ENCODE measurements at places on chromosomes 1 and 21.

DNA sequence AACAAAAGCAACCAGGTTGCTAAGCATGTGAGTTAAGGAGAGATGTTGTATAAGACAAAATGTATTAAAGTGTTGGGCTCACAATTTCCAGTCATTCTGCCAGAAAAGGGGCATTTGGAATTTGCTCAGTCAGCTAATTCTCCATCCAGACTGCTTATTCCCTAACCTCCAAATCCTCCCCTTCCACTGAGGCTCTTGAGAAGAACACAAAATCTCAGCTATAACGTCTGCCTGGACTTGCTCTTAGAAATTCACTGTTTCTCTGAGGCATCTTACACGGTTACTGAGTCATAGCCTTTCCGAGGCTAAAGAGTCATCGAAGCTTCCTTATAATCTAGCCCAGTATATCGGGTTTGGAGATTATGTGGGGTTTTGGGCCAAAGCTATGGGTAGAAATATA is 548.2 kb upstream of the ADGRL4 start:
- no peak for DNase-seq

DNA sequence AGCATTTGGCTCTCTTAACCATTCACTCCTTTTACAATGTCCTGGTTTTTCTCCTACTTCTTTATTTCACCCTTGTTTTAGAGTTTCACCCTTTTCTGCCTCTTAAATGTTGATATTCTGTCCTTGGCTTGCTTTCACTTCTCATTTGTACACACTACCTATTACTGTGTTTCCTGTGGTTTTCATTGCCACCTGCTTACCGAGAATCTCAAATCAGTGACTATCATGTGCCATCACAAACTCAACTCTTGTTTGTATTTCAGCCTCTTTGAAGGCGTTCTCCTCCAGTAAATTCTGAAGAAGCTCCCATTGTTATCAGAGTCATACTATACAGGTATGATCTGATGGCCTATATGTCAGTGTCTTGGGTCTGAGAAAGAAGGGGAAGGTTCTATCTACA is 65.7 kb downstream of the NPHS2 start:
- DNase-seq = no peak

DNA sequence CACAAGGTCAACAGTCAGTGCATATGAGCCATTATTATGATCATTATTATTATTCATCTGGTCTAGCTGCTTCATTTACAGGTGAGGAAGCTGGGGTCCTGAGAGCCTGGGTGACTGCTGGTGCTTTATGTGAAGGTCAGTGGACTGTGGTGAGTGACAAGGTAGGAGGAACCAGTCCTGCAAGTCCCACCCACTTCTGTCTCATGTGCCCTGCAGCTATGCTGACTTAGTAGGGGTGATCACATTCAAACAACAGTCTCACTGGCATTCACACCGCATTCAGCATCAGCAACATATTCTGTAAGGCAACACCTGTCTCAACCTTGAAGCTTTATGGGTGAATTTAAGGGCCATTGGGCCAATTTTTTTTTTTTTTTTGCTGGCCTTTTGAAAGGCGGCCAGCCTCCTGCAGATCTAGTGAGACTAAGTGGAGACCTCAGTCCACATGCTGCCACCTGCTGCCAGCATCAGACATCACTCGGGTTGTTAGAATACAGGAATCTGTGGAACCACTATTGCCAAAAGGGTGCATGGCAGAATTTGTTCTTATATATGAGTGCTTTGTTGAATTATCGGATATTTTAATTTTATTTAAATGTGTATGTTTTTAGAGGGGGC is 59.9 kb upstream of the CACNA1E start:
- DNase-seq = peak; percentile 17

- DNase-seq = no peak
Measured at GRCh38 chr1:112798292-112798691, 83.2 kb upstream of the PPM1J start.

- DNase-seq = no peak
Measured at GRCh38 chr1:213914392-213914791, 73.4 kb upstream of the PROX1 start.

- no peak for DNase-seq
Measured at GRCh38 chr1:9193233-9193625, 41.3 kb upstream of the H6PD start.

GRCh38 chr1:227788271-227789083 is 27.0 kb upstream of the PRSS38 start:
- no peak for DNase-seq

DNA sequence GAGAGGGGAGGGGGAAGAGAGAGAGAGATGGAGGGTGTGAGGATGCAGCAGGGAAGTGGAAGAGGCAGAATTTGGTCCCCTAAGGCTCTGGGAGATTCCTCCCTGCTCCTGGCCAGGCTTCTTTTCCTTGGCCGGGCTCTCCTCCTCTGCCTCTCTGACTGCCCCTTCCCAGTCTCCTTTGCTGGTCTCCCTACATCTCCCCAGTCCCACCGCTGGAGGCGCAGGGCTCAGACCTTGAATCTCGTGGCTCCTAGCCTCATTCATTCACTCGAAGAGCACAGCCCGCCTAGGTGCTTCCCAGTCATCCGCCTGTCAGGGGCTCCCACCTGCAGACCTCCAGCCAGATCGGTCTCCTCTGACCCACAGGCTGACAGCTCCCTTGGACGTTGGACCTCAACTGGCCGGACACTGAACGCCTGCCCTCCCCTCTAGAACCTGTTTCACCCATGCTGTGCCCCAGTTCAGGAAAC is 76.5 kb downstream of the VWA5B1 start:
- no peak for DNase-seq

DNA sequence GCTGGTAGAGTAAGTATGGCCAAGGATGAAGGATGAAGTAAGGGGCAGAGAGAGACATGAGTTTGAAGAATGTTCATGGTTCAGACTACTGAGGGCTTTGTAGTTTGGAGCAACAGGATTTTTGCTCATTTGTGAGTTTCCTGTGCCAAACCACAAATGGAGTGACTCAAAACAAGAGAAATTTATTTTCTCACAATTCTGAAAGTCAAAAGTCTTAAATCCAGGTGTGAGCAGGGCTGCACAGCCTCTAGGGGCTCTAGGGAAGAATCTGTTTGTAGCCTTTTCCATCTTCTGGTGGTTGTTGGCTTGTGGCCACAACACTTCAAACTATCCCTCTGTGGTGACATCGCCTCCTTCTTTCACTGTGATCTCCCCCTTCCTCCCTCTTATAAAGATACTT is 58.9 kb downstream of the RHOU start:
- no peak for DNase-seq

- no peak for DNase-seq
Measured at GRCh38 chr1:156146020-156146768, 7.2 kb upstream of the SEMA4A start.

GRCh38 chr1:81069856-81070255 is 730.9 kb upstream of the ADGRL2 start:
- no peak for DNase-seq

DNA sequence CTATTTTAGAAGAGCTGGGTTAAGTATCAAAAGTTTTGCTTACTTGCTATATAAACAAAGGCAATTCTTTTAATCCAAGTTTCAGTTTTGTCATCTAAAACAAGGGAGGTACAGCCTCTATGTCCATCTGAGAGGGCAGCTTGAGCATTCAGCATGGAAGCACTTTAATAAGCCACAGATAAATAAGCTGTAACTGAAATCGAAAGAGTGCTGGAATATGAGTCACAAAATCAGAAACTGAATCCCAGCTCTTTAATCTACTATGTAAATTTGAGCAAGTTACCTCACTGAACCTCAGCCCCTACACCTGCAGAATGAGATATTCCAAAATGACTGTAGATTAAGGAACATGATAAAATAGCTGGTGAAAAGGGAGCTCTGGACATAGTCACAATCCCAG is 80.0 kb upstream of the HP1BP3 start:
- no peak for DNase-seq

- DNase-seq = no peak
Measured at GRCh38 chr1:203280061-203280460, 25.3 kb upstream of the BTG2 start.

GRCh38 chr1:22832414-22832786 is 121.8 kb downstream of the EPHB2 start:
- DNase-seq = no peak

DNA sequence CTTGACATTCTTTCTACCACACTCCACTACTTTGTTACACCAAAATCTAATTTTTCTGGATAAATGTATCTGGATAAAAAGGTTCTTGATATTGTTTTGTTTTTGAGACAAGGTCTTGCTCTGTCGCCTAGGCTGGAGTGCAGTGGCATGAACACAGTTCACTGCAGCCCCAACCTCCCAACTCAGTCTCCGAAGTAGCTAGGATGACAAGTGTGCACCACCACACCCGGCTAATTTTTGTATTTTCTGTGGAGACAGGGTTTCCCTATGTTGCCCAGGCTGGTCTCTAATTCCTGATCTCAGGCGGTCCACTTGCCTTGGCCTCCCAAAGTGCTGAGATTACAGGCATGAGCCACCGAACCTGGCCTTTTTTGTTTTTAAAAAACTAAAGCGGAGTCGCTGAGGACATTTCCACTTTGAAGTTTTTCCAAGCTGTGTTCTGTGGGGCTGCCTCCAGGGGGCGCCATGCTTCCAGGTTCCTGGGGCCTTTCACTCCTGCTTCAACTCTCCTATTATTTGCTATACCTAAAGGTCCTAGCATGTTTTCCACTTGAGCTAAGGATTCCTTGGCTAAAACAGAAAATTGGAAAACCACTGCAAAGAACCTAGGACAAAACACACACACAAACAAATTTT is 14.1 kb upstream of the NCMAP start:
- DNase-seq = peak; percentile 19

DNA sequence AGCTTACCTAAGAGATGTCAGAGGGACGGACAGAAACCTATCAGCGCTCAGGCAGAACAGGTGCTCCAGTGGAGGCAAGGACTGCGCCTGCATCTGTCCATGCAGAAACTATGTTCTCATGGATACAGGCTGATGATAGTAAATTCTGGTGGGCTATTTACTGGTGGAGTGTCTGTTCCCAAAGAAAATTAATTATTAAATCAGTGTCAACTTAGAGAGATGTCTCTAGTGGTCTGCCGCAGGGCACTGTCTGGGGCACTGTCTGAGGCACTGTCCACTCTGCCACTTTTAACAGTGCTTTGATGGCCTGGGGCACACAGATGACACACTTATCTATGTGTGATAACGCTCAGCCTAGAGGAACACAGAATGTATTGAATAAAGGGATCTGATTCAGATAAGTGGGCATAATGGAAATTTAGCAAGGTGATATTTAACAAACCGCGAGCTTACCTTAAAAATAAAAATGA is 148.1 kb downstream of the RGS7 start:
- DNase-seq = no peak

DNA sequence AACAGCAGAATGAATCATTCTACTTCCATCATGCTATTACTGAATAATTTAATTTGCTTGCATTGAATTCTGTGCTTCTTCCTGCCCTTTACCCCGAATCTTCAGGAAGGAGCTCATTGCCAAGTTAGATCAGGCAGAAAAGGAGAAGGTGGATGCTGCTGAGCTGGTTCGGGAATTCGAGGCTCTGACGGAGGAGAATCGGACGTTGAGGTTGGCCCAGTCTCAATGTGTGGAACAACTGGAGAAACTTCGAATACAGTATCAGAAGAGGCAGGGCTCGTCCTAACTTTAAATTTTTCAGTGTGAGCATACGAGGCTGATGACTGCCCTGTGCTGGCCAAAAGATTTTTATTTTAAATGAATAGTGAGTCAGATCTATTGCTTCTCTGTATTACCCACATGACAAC is 44.2 kb downstream of the MAP3K7CL start:
- no peak for DNase-seq

GRCh38 chr1:24452922-24453485 is 37.4 kb downstream of the NIPAL3 start:
- no peak for DNase-seq

GRCh38 chr1:10065344-10065685 is 32.6 kb downstream of the UBE4B start:
- DNase-seq = no peak

DNA sequence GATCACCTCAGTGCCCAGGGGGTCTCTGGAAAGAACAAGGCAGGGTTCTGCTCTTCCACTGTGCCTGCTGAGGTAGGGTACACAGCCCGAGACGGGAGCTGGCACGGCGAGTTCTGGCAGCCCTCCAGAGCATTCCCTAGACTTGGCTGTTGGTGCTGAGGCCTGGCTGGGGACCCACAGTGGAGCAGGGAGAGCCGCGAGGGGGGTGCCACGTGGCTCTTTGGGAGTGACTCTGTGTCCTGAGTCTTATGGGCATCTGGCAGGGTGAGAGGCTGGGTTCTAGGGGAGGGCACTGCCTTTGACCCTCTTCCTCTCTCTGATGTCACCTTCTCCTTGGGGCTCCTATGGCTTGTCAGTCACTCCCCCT is 336.4 kb downstream of the CAMTA1 start:
- DNase-seq = peak; percentile 52

DNA sequence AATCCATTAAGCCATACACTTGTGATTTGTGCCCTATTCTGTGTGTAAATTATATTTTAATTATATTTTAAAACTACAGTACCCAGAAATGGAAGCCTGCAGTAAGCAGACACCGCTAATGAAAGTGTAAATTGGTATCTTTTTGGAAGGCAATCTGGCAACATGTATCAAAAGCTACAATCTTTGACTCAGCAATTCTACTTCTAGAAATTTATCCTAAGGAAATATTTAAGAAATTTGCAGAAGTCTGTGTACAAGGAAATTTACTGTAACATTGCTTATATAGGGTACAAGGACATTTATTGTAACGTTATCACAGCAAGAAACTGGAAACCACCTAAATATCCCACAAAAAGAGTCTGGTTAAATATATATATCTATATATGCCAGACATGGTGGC is 14.6 kb upstream of the ZMYM4 start:
- no peak for DNase-seq

DNA sequence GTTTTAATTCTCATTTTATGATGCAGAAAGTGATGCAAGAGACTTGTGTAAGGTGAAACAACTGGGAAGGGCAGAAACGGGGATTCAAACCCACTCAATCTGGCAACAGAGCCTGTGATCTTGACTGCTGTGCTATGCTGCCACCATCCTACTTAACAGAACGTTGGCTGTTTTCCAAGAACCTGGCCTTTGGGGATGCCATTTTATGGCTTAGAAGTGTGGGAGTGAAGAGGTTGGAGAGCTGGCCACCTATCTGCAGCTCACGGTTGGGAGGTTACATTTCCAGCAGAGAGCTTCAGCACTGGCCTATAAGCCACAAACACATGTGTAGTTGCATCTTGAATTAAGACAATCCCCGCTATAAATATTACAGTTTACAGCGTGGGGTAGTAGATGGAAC is 235.3 kb downstream of the PRDM2 start:
- no peak for DNase-seq

GRCh38 chr1:153933430-153933829 is 10.7 kb upstream of the GATAD2B start:
- DNase-seq = no peak

GRCh38 chr1:214380396-214380795 is 99.4 kb downstream of the SMYD2 start:
- DNase-seq = no peak

- DNase-seq = no peak
Measured at GRCh38 chr1:164855716-164856329, 296.8 kb downstream of the PBX1 start.

GRCh38 chr1:44688760-44689446 is 14.4 kb downstream of the ARMH1 start:
- DNase-seq = no peak
